ENCODE measurements at places on chromosomes 3 and 15. TPM values are rescaled to one million over a fixed set of nuclear protein-coding genes. Genes with fewer than 3 reads are reported as not detected.
A peak's percentile ranks its signal among the peaks of the same experiment; 100 is the strongest.

DNA sequence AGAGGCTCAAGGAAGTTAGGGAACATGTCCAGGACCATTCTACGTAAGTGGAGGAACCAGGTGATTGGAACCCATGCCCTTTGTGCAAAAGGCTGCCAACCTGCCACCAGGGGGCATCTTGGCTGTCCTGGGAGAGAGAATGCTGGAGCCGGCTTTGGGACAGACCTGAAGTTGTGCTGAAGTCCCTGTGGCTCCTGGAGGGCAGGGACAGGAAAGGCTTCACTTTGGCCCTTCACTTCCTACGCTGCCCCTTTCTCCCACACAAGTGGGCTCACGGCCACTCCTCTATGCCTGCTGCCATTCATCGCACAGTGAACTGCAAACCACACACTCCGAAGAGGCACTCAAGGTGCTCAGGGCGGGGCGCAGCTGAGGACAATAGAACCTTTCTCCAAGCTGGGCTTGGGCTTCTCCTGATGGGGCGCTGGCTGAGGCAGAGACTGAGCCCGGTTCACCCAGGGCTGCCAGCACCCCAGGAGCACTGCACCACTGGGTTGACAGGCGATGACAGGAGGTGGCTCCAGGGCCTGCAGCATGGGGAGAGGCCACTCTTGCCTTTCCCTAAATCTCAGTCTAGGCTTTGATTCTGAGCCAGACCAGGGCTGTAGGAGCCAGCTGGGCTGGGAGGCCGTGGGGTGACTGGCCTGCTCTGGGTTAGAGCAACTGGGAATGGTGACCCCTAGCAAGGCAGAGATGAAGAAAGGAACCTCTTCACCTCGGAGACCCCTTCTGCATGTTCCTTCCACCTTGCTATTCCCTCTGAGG lies 8.4 kb downstream of the SHF start:
- DNase-seq, result no peak

GRCh38 chr3:33648793-33649192 lies 69.3 kb downstream of the CLASP2 start:
- DNase-seq, result no peak

DNA sequence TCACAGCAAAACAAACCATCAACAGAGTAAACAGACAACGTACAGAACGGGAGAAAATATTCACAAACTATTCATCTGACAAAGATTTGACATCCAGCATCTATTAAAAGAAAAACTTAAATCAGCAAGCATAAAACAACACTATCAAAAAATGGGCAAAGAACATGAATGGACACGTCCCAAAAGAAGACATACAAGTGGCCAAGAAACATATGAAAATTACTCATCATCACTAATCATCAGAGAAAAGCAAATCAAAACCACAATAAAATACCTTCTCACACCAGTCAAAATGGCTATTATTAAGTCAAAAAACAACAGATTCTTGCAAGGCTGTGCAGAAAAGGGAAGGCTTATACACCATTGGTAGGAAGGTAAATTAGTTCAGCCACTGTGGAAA lies 13.7 kb upstream of the SERPINI2 start:
- no peak for DNase-seq

- DNase-seq, result no peak
These were observed 119.4 kb downstream of the NUP210 start for GRCh38 chr3:13300546-13301285.

DNA sequence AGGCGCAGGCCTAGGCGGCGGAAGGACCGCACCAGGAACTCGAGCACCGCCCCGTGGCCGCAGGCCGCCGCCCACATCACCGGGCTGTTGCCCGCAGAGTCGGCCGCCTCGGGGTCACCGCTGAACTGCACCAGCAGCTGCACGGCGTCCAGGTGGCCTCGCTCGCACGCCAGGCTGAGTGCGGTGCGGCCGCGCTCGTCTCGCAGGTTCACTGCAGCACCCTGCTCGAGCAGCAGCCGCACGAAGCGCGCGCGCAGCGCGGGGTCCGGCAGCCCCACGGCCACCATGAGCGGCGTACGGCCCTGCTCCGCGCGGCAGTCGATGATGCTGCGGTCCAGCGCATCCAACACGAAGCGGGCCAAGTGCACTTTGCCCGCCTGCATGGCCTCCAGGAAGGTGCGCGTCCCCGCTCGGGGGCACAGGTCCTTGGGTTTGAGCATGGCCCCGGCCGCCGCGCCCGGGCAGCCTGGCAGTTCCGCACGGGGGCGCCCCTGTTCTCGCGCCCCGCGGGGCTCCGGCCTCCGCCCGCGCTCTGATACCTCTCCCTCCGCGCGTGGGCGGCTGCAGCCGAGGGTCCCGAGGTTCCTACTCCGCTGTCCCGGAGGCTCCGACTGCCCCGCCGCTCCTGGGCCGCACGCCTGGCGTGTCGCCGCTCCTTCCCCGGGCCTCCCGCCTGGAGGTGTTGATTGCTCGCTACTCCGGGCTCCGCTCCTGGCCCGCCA lies 556 bp downstream of the ANKRD63 start:
- DNase-seq, result no peak

DNA sequence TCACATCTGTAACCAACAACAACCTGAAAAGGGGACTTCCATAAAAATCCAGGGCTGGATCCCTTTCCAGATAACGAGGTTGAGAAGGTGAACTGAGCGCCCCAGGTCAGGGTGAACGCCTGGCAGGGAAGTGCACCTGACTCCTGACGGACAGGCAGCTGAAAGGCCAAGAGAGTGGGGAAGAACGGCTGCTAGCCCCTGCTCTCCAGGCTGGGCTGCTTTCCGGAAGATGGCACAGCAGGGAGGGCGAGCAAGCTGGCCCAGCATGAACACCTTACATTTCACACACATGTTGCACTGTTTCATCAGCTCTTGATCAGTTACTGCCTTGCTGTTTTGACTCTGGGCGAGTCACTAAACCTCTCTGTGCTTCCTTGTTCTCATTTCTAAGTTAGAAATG lies 127.2 kb upstream of the IQSEC1 start:
- no peak for DNase-seq

- DNase-seq, result no peak
These were observed 2.1 kb downstream of the PBRM1 start for GRCh38 chr3:52683611-52684010.

DNA sequence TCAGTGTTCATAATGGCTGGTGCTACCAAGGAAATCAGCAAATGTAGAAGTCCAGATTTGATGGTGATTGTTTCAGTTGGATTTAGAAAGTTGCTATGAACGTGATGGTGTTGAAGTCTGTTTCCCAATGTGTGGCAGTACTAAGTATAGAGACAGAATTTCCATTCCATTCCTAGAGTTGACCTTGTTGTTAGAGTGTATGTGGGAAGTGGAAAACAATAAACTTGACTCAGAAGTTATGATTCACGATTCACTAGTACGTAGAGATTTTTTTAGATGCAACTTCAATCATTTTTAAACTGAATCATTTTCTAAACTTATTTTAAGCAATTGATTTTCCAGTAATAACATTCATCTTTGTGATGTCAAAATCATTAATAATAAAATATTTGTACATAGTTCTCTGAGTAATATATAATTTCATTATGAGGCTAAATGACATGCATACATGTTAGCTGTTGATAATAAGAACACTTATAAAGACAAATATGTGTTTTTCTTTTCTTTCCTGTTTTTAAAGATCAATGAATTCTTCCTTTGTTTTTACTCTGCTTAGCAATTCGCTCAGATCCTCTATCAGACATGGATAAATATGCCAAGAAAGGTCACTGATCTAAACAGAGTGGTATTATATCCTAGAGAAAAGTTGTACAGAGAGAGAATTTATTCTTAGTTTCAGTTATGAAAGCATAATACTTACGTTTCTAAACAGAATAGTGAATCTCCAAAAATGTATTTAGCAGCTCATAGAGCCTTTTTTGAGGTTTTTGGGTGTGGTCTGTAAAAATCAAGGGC lies 108.8 kb upstream of the GPR149 start:
- no peak for DNase-seq

- no peak for DNase-seq
These were observed 340.9 kb upstream of the ICE2 start for GRCh38 chr15:60819860-60820259.

GRCh38 chr3:151593928-151594327 lies 133.1 kb upstream of the IGSF10 start:
- no peak for DNase-seq

DNA sequence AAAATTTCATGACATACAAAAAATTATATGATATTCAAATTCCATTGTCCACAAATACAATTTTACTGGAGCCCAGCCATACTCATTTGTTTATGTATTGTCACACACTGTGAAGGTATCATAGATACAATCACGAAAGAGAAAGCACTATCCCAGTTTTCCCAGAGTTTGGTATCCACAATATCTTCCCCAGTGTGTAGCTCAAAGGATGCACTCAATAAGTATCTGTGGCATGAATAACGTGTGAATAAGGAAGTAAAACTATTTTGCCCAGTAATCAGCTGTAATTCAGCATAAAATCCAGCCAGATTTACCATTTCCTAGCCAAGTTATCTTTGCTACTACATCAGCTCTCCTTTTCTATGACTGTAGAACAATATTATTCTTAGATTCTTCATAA lies 131.3 kb upstream of the KCNMB2 start:
- DNase-seq, result no peak

DNA sequence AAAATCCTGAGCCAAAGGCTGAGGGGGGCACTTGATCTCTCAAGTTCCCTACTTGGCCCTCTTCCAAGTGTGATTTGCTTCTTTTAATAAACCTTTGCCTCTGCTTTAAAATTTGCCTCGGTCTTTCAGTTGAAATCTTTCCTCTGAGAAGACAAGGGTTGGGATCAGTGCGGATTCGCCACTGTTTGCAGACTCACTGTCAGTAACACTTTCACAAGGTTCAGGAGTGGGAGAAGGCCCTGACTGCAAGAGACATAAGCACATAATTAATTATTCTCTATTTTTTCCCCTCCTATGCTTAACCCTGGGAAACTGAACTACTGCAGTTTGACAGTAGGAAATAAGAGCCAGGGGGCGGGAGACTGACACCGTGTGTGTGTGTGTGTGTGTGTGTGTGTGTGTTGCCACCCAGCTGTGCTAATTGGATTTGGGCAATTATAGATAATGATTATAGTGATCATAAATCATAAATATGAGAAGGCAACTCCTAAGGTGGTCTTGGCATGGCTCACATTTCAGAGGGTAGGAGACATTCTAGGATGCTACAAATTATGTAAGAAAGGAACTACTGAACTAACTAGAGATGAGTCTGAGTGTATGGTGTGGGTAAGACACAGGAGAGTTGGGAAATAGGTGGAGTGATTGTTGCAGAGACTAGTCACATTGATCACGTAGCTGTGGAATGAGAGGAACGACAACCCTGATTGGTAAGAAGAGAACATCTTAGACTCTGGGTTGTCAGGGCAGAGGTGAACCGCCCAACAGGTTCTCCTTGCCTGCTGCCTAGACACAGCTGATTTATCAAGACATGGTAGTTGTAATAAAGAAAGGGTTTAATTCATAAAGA lies 5.5 kb upstream of the ZNF662 start:
- DNase-seq, result peak; percentile 38

GRCh38 chr3:71689291-71689690 lies 35.9 kb downstream of the EIF4E3 start:
- DNase-seq, result no peak

DNA sequence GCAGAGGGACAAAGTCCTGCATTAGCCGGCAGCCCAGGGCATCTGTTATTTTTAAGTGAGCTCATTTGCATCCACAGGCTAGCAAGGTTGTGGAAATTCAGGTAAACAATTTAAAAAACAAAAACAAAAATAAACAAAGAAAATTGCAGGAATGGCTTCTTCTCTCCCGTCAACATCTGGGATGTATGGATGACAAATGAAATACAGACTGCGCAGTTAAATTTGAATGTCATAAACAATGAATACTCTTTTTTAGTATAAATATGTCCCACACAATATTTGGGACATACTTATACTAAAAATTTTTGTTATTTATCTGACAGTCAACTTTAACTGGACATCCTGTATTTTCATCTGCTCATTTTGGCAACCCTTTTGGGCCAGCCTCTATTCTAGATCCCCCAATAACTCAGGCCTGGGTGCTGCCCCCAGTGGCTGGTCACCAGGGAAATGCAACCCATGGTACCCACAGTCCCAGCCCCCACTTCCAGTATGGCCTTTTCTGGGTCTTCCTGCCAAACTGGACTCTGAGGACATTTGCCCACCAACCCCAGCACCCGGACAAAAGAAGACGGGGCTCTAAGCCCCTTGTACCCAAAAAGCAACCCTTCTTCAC lies 12.7 kb downstream of the GRM2 start:
- DNase-seq, result no peak

DNA sequence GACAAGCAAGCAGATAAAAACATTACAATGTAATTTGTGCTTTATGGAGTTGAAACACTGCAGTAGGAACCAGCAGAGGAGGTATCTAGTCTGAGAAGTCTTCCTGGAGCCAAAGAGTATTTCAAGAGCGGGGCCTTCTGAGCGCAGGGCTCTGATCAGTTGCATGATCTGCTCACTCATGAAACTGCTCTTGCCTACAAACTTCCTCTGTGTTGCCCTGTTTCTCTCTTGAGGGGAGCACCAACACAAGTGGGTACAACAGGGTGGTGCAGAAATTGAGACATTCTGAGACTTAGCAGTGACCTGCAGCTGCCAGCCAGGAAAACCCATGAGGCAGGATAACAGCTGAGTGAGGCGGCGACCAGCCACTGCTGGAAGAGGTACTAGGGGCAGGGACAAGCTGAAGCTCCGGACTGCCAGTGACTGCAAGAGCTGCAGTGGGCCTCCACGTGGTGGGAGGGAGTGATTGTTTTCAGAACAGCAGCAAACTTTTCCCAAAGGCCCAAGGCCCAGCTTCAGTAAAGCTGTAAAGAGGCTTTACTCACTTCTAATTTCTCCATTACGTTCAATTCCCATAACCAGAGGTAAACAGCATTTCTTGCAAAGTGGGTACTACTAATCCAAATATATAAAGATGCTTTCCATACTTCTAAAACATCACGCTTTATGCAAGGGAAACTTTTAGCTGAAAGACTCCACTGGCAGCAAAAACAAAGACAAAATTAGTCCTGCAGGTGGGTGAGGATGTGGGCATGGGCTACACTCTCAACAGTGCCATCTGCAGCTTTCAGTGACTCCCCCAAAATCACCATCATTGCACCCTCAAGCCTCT lies 69.0 kb upstream of the LPP start:
- DNase-seq, result no peak

- no peak for DNase-seq
These were observed 678 bp downstream of the DOCK3 start for GRCh38 chr3:50675179-50676030.

GRCh38 chr15:59364248-59364647 lies 8.4 kb downstream of the MYO1E start:
- no peak for DNase-seq

GRCh38 chr3:8359133-8359532 lies 142.5 kb upstream of the LMCD1 start:
- no peak for DNase-seq

- no peak for DNase-seq
These were observed 100.2 kb downstream of the LRIG1 start for GRCh38 chr3:66400411-66401156.

- DNase-seq, result no peak
These were observed 326.4 kb upstream of the TRIM42 start for GRCh38 chr3:140351466-140351865.

GRCh38 chr15:38745126-38745525 lies 180.5 kb upstream of the RASGRP1 start:
- no peak for DNase-seq

PRSS50 gene
- polyA plus RNA-seq, result not detected

TGM4 gene
- 1.3 TPM for polyA plus RNA-seq

CERS3 gene
- 8.4 TPM for polyA plus RNA-seq

TIMP4 gene
- polyA plus RNA-seq, result 0.09 TPM

EFCAB12 gene
- polyA plus RNA-seq, result 0.42 TPM

CTXN2 gene
- not detected for polyA plus RNA-seq

GOLGA6D gene
- not detected for polyA plus RNA-seq

PIERCE2 gene
- 4.3 TPM for polyA plus RNA-seq

TM4SF18 gene
- not detected for polyA plus RNA-seq

OXSR1 gene
- polyA plus RNA-seq, result 60.8 TPM

All from keratinocyte (primary cell).